ENCODE measurements at places on chromosomes 7 and 10.

DNA sequence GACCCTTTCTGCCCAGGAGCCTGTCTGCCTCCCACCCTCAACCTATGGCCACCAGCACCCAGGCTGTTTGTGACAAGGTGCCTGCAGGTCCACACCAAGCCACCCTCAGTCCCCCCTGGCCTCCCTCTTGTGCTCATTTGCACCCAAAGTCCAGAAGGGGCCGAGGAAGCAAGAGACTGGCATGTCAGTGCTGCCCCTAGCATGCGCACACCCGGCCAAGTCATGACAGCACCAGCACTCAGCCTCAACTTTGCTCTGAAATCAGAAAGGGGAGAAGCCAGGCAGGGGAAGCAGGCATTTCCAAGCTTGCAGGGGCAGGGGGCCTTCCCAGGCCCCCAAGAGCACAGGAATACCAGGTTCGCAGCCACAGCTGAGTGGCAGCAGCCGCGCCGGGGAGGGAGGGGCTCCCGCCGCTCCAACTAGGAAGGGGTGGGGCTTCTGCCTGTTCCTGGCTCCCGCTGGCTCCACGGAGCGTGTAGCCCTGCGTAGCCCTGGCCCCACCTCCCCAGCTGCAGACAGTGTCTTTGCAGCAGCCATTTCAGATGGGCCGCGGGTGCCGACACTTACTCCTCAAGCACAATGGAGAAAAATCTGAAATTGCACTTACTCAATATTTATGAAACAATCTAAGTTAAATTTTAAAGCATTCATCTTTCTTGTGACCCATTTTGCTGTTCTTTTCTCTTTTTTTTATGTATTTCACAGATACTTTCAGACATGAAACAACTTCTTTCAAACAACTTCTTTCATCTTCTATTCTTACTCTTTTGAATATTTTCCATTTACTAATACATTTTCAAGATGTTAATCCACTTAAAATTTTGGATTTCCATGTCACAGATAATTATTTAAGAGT, 54.9 kb upstream of the ABCB5 start:
- no peak for DNase-seq

GRCh38 chr10:89534826-89535166, 598 bp downstream of the SLC16A12 start:
- no peak for DNase-seq

DNA sequence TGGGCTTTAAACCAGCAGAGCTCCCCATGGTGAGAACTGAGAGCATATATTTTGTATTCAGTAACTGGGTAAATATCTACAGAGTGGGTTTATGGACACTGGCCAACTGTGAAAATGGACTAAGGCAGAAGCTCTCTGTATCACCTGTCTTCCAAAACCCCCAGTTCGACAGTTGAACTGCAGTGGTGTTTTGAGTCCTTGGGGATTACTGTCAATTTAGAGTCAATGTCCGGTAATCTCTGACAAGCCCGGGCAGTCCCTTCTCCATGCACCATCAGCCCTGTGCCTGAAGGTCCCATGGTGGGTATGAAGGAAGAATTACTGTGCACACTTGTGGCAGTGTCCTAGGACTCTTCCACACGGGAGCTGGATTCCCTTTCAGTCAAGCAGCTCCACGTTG, 235.0 kb downstream of the CCSER2 start:
- DNase-seq, result no peak

GRCh38 chr7:153902862-153903261, 149.3 kb upstream of the DPP6 start:
- no peak for DNase-seq

- DNase-seq, result no peak
These were observed 59.4 kb upstream of the ASAH2 start for GRCh38 chr10:50310560-50311174.

GRCh38 chr10:32295027-32295426, 51.9 kb downstream of the EPC1 start:
- DNase-seq, result no peak

GRCh38 chr10:113680190-113681111, 739 bp downstream of the CASP7 start:
- peak; percentile 11 for DNase-seq

DNA sequence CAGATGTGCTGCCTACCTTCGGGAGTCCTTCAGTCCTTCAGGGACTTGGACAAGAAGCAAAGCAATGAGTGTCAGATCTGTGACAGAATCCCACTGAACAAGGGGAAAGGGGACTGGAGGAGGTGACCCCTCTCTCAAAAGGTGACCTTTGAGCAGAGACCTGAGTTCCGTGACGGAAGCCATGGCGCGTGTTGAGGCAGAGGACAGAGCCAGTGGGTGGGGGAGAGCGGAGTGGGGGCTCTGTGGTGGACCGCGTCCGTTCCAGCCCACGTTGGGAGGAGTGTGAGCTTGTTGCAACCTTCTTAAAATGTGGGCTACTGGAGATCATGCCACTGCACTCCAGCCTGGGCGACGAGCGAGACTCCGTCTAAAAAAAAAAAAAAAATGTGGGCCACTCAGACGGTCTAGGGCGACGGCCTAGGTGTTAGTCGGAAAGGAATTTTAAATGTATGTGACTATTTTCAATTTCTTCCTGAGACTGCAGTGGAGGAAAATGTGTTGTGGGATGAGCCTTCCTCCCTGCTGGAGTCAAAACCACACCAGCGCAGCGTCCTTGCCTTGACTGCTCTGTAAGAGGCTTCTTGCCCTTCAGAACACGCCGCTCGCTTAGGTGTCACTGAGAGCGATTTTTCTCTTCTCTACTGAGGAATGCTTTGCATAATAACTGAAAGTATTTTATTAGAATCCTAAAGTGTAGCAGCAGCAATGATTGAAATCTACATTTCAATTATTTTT, 272.7 kb downstream of the CELF2 start:
- DNase-seq, result no peak

DNA sequence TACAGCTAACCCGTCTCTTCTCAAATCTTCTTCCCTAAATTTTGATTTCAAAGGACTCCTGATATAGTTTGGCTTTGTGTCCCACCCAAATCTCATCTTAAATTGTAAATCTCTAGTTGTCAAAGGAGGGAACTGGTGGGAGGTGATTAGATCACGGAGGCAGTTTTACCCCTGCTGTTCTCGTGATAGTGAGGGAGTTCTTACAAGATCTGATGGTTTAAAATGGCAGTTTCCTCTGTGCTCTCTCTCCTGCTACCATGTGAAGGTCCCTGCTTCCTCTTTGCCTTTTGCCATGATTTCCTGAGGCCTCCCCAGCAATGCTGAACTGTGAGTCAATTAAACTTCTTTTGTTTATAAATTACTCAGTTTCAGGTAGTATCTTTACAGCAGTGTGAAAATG, 269.3 kb downstream of the POLR1F start:
- no peak for DNase-seq

DNA sequence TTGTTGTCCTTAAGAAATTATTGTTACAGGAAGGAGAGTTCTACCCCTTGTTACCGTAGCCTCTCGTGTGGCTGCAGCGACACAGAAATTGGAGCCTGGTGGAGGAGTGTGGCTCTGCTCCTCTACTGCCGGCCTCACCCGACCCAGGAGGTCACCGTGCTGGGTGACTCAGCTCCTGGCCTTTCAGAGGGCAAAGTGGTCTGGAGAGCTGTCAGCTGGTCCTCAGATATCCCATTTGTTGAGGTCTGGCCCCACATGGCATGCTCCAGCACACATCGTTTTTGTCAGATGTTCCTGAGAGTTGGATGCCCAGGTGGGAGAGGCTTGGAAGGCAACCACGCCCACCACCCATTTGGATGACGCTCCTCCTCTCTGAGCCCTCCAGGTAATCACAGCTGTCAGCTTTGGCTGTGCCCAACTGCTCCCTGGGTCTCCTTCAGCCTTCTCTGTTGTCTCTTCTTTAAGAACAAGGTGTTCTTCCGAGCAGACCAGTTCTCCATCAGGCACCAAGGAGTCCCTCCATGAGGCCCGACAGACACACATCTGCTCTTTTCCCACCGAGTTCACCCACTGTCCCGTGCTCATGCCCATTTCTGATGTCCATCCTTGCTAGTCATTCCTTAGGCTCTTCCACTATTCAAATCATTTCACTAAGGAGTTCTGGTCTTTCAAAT, 80.3 kb downstream of the RAMP3 start:
- no peak for DNase-seq

GRCh38 chr7:18305866-18306265, 189.7 kb upstream of the HDAC9 start:
- no peak for DNase-seq

GRCh38 chr7:93835702-93836101, 54.9 kb downstream of the TFPI2 start:
- DNase-seq, result no peak

- no peak for DNase-seq
These were observed 70.3 kb downstream of the PON1 start for GRCh38 chr7:95253986-95254385.

- no peak for DNase-seq
These were observed 359.1 kb downstream of the CRPPA start for GRCh38 chr7:16062269-16062668.

DNA sequence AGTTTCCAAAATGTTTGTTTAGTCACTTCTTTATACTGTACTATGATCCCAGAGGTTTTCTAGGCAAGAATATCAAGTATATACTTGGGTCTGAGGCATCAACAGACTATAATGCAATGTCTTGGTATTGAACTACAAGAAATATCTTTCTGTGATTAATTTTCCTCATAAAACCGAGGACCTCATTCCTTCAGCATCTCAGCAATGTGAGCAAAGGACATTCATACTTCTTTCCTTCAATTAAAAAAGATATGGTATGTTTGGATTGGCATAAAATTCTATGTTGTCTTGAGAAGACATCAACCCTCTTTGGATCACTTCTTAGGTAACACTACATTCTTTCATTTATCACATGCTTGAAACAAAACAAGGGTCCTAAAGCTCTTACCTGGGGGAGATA, 524.5 kb downstream of the PHTF2 start:
- DNase-seq, result no peak

DNA sequence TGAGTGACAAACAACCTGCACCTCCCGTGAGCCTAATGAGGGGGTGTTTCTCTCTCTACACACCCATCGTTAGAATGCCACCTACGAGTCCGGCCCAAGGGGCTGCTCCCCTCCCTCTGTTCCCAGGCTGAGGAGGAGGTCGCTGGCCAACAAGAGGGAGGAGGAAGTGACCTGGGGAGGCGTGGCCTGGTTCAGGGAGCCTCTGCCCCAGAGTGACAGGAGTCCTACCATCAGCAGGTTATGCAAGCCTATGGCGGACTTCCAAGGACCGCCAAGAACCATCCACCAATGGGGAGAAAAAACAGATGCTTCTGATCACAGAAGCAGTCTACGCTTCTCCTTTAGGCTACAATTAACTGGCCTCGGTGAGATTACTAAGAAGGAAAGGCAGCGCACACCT, 12.3 kb upstream of the EGFR start:
- DNase-seq, result no peak

GRCh38 chr7:102214477-102215072, 72.1 kb upstream of the SH2B2 start:
- DNase-seq, result no peak
